ENCODE measurements at places on chromosomes 5 and 9.

DNA sequence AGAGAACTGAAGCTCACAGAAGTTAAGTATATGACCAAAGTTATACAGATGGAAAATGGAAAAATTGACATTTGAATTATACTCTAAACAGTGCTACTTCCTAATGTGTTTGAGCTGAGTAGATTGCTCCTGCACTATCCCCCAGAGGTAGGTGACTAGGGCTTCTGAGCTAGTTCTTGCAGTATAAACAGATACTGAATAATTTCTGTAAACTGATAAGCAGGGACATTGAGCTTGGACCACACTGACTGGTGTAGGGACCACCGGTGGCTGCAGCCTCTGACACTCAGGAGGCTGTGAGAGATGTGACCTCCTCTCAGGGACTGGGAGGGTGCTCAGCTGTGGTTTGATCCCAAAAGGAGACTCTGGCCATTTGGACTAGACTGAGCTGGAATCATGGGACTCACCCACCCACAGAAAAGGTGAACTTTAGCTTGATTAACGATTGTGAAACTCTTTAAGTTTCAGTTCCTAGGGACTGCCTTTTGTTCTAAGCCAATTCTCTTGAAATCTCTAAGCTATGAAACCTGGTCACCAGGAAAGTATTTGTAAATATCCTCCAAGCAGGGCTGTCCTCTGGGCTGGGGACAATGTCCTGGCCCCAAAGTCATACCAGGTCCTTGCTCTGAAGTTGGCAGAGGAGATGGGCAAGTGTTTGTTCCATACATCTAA is 291.5 kb downstream of the SEC61B start:
- no peak for DNase-seq

- no peak for DNase-seq
Observed at GRCh38 chr5:97545886-97546535, 363.0 kb upstream of the RIOK2 start.

- no peak for DNase-seq
Observed at GRCh38 chr9:110040788-110041187, 167.2 kb downstream of the C9orf152 start.

- DNase-seq, result no peak
Observed at GRCh38 chr9:32200241-32200640, 184.2 kb upstream of the ACO1 start.

DNA sequence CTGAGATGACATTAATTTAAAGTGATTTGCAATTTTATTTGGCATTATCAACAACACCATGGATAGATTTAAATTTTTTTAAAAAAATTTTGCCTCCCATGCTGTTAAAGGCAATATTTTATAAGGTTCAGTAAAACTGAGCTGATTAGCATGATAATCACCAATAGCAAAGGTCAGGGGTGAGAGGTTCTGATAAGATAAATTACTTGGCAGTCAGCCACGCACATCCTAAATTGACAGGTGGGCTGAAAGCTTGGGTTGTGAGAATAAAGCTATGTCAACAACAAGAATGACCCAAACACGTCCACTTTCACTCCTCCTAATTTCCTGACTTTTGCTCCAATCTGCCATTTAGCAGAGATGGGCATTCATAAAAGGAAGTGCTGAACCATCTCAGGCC is 127.1 kb downstream of the LHFPL2 start:
- no peak for DNase-seq
